SW 1271 (cell line): ENCODE measurements at places on chromosomes 1 and 21.

GRCh38 chr1:202184750-202185460 lies 8.7 kb upstream of the LGR6 start:
- peak; percentile 33 for DNase-seq

- no peak for DNase-seq
Measured at GRCh38 chr1:41152622-41153044, 89.5 kb downstream of the SCMH1 start.

GRCh38 chr1:196152975-196153374 lies 455.3 kb downstream of the KCNT2 start:
- DNase-seq, result no peak

DNA sequence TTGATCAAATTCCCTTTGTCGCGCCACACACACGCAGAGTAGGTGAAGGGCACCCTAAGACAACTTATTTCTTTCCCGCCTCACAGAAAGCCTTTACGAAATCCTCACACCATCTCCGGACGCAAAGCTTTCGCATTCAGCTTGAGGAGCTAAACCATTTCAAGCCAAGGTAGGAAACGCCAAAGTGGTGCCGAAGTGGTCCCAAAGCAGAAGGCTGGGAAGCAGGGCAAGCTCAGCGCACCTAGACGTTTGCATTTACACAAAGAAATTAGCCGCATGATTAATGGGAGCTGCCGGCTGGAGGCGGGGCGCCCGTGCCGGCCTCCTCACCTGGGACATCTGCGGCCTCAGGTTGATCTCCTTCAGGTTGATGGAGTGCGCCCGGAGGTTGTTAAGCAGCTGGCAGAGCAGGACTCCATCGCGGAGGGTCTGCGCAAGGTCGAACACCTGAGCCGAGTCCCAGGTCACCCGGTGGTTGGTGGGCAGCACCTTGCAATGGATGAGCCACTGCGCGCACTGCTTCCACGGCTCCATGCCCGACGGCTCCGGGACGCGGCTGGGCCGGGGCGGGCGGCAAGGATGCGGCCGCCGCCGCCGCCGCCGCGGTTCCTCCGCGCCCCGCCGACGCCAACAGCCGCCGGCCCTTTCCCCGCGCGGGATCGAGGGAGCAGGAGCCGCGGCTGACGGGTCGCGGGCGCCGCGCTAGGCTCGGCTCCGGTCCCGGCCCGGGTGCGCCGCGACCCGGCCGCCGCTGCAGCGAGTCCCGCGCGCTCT lies 457 bp downstream of the VAV3 start:
- DNase-seq, result no peak

DNA sequence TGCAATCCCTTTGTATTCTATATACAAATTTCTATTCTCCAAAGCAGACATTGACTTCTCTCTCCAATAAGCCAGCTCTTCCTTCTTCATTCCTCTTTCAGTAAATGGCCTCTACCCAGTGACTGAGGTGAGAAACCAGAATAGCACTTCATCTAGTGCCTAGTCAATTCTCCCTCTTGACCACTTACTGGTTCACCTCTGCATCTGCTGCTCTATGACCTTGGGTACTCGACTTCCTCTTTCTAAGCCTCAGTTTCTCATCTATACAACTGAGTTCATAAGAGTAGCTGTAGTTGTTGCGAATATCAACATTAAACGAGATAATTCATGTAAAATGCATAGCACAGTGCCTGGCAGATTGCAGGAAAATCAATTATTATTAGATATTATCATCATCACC lies 12.4 kb downstream of the LYST start:
- no peak for DNase-seq

DNA sequence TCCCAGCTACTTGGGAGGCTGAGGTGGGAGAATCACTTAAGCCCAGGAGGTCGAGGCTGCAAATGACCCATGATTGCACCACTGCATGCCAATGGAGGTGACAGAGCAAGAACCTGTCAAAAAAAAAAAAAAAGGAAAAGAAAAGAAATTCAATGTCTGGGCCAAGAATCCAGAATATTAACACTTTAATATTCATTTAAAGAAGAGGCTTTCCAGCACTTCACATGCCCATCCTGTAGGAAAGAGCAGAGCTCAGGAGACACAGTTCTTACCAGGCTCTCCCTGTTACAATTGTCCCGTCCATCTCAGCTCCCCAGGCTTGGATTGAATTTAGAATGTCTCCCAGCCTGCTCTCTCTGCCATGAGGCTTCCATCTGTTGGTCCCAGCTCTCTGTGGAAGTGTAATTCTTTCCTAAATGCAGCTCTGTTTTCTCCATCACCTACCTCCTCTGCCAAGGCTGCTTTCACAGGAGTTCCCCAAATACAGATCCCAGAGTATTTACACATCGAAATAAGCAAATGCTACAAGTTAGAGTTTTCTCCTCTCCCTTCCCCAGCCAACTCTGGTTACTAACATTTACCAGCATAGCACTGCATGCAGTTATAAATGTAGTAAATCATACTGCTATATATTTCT lies 116.6 kb upstream of the CDC42BPA start:
- no peak for DNase-seq

DNA sequence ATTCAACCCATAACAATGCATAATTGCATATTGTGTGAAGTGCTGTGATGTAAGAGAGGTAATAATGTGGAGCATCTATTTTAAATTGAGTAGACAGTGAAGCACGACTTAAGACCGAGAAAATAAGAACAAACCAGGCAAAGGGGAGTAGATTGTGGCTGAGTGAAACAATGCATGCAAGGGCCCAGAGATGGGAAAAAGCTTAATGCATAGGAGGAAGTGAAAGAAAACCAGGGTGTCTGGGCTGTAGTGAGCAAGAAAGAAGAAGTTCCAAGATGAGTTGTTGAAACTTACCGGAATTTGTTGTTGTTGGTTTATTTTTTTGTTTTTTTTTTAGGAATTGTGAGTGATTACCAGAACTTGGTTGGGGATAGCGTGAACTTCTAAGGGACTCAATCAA lies 104.7 kb downstream of the SNX7 start:
- DNase-seq, result no peak

- DNase-seq, result no peak
Measured at GRCh38 chr1:187838335-187839293, 1009.9 kb downstream of the PLA2G4A start.

DNA sequence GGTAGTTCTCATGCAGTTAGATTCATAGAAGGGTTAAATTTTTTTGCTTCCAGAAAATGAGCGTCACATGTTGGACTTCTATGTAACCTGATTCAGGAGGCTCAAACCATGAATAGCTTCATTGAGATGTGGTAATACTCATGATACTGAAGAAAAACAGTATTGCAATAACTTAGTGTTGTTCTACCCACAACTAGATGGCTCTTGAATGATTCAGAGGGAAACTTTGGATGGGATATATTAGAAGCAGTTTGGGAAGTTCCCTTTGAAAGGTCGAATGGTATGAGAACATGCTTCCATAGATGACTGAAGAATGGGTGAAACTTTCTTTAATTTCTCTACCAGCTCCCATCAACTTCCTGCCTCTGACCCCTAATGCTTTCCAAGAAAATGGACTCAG lies 211.7 kb upstream of the PTGFR start:
- no peak for DNase-seq

GRCh38 chr21:18493422-18493821 lies 89.8 kb upstream of the TMPRSS15 start:
- DNase-seq, result peak; percentile 27

DNA sequence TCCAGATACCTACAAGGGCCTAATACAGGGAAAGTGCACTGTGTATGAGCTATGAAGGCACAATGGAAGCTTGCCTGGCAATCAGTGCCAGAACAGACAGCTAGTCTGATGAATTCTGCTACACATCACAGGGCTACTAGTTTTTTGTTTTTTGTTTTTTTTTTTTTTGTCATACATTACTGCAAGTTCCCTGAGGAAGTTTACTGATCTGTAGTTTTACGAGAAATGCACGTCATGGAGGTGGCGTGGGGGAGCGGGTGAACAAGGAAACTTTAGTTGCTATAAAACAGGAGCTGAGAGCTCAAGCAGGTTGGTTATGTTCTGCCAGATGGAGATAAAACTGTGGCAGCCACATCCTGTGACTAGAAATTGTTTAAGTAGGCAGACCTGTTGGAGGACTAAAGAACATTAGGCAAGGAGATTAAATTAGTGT lies 17.7 kb downstream of the PTPRC start:
- no peak for DNase-seq

GRCh38 chr1:32082022-32082421 lies 9.3 kb downstream of the TMEM39B start:
- no peak for DNase-seq

- DNase-seq, result no peak
Measured at GRCh38 chr21:15754640-15755039, 24.9 kb downstream of the USP25 start.

GRCh38 chr1:26327956-26328362 lies 10.2 kb downstream of the CD52 start:
- no peak for DNase-seq

GRCh38 chr1:119347858-119348257 lies 20.7 kb upstream of the HAO2 start:
- DNase-seq, result no peak

DNA sequence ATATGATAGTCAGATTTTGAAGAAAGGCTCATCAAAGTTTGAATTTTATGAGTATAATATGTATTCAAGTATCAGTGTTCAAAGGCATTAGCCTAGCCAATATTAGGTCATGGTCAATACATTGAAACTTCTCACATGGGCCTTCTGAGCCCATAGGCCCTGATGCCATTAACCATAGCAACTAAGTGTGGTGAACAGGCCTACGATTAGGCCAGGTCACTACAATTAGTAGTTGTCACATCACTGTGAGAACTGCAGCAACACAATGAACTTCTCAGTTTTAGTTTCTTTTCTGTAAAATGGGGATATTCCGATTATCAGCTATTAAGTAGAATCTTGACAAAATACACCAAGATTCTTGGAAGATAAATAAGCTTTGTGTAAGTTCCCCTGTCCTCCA lies 30.0 kb downstream of the CELF3 start:
- no peak for DNase-seq

- DNase-seq, result no peak
Measured at GRCh38 chr1:34425785-34426184, 249.1 kb downstream of the C1orf94 start.

GRCh38 chr1:164605254-164606091 lies 46.5 kb downstream of the PBX1 start:
- DNase-seq, result no peak

GRCh38 chr21:37751268-37751975 lies 164.8 kb downstream of the KCNJ6 start:
- no peak for DNase-seq

- no peak for DNase-seq
Measured at GRCh38 chr1:229047161-229047839, 223.6 kb upstream of the RAB4A start.

- no peak for DNase-seq
Measured at GRCh38 chr1:23449958-23450357, 25.4 kb upstream of the TCEA3 start.

DNA sequence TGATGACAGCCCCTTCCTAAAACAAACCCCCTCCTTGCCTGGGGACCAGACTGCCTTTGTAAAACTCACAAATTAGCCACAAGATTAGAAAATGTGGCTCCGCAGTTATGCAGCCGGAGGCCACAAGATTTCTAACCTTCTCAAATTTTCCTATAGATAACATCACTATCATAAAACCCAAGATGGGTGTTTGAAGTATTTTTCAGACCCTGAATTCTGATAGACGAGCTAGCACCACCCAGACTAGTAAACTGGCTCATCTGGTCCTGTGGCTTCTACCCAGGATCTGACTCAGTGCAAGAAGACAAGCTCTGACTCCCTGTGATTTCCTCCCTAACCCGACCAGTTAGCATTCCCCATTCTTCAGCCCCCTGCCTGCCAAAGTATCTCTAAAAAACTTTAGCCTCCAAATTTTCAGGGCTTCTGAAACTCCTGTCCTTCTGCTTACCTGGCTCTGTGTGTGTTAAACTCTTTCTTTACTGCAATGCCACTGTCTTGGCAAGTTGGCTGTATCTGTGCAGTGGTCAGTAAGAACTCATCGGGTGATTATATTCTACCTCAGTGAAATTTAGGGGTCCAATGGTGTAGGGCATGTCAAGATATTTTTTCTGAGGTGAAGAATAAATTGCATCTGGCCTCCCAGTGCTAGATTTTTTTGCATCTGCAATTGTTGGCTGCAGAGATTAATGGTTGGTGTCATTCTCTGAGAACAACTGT lies 102.1 kb downstream of the S1PR1 start:
- no peak for DNase-seq

- no peak for DNase-seq
Measured at GRCh38 chr1:93593854-93594602, 87.6 kb downstream of the BCAR3 start.

DNA sequence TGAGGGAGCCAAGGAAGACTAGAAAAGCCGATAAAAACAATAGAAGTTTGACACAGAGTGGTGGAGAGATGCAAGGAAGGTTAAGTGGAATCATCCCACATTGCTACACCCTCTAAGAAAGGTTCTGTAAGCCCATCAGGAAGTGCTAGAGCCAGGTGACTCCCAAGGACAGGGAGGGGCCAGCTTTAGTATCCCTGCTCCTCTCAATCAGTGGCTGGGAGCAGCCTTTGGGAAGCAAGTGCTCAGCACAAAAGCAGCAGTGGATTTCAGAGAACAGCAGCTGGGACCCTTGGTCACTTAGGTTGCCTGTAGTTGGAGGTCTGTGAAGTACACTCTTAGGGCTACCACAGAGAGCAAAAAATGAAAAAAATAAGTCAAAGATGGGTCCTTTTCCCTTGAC lies 42.5 kb downstream of the NME7 start:
- DNase-seq, result no peak

DNA sequence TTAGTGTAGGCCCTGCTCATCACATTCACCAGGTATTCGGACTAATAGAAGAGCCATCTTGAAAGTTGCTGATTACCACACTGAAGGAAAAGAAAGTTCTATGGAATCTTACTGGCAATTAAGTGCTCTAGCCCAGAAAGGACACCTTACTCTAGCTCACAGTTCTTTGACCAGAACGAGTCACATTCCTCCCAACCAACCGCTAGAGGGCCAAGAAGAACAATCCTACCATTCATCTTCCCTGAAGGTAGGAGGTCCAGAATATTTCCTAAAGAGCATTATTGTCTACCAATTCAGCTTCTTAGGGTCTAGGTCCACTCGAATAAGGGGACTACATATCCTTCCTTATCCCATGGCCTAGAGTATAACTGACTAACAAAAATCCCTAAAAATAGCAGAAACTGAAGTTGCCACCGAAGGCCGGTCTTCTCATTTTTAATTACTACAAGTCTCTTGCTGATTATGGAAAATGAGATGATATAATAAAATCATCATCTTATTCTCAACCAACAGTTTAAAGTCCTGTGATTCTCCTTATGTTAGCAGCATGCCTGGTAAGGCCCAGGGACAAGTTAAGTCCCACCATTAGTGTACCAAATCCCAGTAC lies 2.7 kb upstream of the FMO1 start:
- peak; percentile 57 for DNase-seq

DNA sequence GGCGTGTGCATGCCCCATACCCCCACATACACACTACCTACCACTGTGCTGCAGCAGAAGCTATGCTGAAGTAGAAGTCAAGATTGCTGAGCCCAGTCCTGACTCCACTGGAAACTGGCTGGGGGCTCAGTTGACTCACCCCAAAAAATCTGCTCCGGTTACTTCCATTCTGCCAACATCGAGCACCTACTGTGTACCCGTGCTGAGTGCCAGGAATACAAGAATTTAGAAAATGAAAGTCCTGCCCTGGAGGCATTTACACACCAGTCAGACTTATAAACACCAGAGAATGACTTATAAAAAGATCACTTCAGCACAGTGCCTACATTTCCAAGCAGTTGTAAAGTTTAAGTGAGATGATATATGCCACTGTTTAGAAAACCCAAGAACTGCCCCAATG lies 99.1 kb downstream of the NMNAT2 start:
- no peak for DNase-seq
